Bronchial epithelial cell (primary cell): ENCODE measurements at places on chromosomes 1 and 21.

DNA sequence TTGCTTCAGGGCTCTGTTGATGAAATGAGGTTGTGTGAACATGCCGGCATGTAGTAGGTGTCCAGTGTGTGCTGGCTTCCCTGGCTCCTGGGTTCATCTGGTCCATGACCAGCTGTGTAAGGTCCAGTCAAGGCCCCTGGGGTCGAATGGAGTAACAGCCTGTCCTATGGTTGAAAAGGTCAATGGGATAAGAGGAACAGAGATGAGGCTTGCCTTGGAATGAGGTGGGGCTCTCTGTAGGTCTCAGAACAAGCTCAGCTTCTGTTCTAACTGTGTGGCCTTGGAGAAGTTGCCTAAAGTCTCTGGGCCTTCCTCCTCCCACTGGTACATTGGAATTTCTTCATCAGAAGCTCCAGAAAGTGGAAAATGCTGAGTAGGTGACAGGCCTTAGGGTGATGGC lies 26.6 kb downstream of the RPS6KA1 start:
- no peak for DNase-seq

DNA sequence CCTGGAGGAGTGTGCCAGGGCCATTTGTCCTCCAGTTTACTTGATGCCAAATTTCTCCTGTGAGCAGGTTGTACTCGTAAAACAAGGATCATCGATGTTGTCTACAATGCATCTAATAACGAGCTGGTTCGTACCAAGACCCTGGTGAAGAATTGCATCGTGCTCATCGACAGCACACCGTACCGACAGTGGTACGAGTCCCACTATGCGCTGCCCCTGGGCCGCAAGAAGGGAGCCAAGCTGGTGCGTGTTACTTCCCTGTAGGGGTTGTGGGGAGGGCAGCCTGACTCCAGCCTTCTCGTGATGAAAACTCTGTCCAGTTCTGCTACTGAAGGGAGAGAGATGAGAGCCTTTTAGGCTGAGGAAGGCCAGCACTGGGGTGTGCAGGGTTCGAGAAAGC lies 2.2 kb downstream of the RPS8 start:
- no peak for DNase-seq

DNA sequence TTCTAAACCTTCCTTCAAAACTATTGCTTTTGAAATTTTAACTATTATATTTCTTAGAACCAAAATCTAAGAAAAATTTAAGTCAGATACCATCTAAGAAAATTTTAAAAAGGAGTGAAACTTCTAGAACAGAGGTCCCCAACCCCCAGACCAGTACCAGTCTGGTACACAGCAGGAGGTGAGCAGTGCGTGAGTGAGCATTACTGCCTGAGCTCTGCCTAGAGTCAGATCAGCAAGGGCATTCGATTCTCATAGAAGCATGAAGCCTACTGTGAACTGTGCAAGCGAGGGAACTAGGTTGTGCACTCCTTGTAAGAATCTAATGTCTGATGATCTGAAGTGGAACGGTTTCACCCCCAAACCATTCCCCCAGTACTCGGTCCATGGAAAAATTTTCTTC lies 106.7 kb downstream of the VAV3 start:
- no peak for DNase-seq

DNA sequence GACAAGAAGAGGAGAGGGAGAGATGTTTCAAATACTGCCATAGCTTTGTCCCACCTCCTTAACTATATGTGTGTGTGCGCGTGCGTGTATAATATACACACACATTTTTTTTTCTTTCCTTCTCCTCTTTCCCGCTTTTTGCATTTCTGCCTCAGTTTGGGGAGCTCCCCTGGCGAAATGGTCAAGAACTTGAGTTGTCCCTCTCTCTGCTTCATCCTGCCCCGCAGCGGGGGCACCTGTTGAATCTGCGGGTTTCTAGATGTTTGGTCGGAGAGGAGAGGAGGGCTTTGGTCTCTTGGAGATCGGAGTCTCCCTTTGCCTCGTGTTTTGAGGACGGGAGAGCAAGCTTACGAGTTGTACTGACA lies 504 bp downstream of the SCCPDH start:
- DNase-seq, result peak; percentile 18

- DNase-seq, result no peak
Measured at GRCh38 chr1:33740040-33740744, 123.7 kb upstream of the HMGB4 start.

- DNase-seq, result no peak
Measured at GRCh38 chr1:43683560-43683959, 23.8 kb upstream of the ST3GAL3 start.
